ENCODE measurements at places on chromosomes 13 and 19. TPM values are rescaled to one million over a fixed set of nuclear protein-coding genes. Genes with fewer than 3 reads are reported as not detected.

DNA sequence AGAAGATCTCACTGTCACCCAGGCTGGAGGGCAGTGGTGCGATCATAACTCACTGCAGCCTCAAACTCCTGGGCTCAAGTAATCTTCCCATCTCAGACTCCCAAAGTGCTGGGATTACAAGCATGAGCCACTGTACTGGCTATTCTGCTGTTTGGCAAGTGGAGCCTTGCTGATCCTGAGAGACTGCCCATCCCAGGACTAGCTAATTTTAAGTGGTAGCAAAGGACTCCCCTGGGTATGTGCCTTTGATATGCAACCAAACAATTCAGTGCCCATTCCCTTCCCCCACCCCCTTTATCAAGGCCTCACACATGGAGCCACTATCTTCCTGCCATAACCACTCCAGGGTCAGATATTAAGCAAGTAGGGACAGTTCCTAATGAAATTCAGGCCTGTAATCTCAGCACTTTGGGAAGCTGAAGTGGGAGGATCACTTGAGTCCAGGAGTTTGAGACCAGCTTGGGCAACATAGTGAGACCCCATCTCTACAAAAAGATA is 17.0 kb upstream of the ZNF460 start:
- no peaks in the 10 kb centered on the region for H3K4me1 ChIP-seq
- peaks cover 4% of the 10 kb centered on the region for H3K36me3 ChIP-seq
- no peak for DNase-seq
- H3K27me3 ChIP-seq = no peaks in the 10 kb centered on the region
- no peak overlapping the region for H3K27ac ChIP-seq

DNA sequence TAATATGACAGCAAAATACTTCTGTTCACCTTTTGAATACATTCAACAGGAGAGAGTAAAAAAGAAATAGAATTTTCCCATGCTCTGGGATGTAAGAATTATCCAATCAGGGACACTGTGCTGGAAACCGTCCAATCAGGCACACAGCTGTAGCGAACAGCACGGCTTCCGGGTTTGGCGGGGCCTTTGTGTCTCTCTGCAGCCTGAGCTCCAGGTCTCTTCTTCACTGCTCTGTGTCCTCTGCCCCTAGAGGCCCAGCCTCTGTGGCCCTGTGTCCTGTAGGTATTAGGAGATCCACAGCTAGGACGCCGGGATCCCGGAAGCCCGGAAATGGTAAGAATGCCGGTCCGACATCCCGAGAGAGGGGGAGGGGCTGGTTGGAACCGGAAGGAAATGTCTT is 92.7 kb downstream of the ZNF737 start:
- H3K27ac ChIP-seq = no peak overlapping the region
- peaks cover 4% of the 10 kb centered on the region for H3K4me1 ChIP-seq
- H3K4me3 ChIP-seq = no peak overlapping the region
- DNase-seq = no peak
- no peaks in the 10 kb centered on the region for H3K27me3 ChIP-seq
- no peaks in the 10 kb centered on the region for H3K36me3 ChIP-seq

- no peak overlapping the region for H3K4me3 ChIP-seq
- no peaks in the 10 kb centered on the region for H3K36me3 ChIP-seq
- H3K27me3 ChIP-seq = no peaks in the 10 kb centered on the region
- H3K27ac ChIP-seq = no peak overlapping the region
- no peak for DNase-seq
Observed at GRCh38 chr13:61960981-61961380, 545.3 kb upstream of the PCDH20 start.

Gene C19orf67
- not detected for total RNA-seq

Gene CYP2A6
- 1.6 TPM for total RNA-seq

Gene FUT6
- total RNA-seq = 0.67 TPM

GRCh38 chr19:43372462-43372861 is 19.0 kb downstream of the CD177 start:
- no peak overlapping the region for H3K4me3 ChIP-seq
- H3K4me1 ChIP-seq = no peaks in the 10 kb centered on the region
- DNase-seq = no peak
- no peaks in the 10 kb centered on the region for H3K27me3 ChIP-seq
- H3K27ac ChIP-seq = no peak overlapping the region
- no peaks in the 10 kb centered on the region for H3K36me3 ChIP-seq

DNA sequence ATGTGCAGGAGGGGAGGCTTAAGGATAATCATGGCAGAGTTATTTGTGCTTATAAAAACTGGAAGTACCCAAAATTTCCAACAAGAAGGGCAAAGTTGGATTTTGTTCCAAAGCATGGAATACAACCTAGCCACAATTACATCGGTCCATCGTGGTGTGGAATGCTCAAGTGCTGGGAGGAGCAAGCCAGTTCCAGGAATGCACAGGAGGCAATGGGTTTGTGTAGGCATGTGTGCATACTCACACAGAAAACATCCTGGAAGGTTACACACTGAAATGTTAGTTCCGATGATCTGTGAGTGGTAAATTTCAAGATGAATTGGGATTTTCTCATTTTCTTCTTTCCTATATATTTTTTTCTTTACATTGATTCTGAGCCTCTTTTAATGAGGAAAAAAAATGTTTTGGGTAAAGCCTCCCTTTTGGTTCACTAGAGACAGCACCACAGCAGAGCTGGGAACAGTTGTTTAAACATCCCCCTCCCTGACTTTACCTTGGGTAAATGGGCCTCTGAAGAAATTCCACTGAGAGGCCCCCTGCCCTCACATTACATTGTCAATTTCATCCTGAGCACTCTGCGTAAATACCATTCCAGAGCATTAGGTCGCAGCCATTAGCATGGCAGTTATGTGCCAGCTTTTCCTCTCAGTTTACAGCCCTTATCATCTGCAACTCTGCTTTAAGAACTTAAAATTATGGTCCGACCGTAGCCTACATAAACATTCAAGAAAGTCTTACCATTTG is 122.0 kb downstream of the UQCRFS1 start:
- no peaks in the 10 kb centered on the region for H3K4me1 ChIP-seq
- H3K27ac ChIP-seq = no peak overlapping the region
- no peaks in the 10 kb centered on the region for H3K27me3 ChIP-seq
- no peak overlapping the region for H3K4me3 ChIP-seq

Gene ZNF844
- total RNA-seq = 10.8 TPM

Measured in upper lobe of left lung (tissue), 6 donors.